ENCODE measurements at places on chromosomes 11 and 22.

GRCh38 chr22:28032861-28033260 is 113.8 kb upstream of the PITPNB start:
- no peak for DNase-seq

DNA sequence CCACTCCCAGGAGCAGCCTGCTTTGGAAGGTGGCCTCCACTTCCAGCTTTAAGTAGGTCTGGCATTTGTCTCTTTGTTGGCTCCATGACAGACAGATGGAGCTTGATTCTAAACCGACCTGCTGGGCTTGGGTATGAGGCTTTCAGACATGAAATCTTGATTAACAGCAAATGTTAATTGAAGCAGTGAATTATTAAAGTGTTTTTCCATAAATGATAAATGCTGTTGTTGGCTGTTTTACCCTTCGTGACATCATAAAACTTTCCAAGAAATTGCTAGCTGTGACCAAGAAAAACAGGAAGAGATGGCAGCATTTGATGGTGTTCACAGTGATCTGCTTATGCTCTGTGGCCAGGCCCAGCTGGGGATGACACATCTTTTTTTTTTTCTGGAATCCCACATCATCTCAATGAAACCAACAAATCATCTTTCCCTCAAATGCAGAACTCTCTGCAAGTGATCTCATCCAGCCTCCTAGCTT is 66.1 kb downstream of the RBMXL2 start:
- no peak for DNase-seq

DNA sequence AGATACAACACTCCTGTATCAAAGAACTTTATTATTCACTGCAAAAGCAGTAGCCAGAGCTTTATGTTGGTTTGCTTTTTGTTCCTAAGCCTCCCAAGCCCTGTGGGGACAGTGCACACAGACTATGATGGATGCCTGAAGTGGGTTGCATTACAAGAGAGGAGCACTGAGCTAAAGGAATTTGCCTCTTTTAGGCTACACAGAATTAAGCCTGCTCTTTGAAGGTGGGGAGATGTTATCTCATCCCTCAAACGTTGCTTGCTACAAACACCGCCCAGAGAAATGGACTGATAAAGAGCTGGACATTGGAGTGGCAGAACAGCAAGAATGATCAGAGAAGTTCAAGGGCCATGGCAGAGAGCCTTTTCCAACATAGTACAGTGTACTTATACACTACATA is 2.5 kb upstream of the POGLUT3 start:
- DNase-seq = no peak

DNA sequence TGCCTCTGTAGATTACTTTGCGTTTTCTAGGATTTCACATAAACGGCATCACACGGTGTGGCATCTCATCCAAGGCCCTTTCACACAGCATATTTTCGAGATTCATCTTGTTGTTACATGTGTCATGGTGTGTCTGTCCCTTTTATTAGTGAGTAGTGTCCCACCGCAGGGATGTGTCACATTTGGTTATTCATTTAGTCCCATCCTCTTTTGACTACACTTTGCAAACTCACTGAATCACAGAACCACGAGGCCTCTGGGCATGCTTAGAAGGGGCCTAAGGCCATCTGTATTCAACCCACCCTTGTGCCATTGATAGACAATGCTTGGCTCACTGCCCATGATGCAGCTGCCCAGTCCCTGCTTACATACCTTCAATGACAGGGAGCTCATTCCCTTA is 4.2 kb upstream of the RAC2 start:
- DNase-seq = no peak

DNA sequence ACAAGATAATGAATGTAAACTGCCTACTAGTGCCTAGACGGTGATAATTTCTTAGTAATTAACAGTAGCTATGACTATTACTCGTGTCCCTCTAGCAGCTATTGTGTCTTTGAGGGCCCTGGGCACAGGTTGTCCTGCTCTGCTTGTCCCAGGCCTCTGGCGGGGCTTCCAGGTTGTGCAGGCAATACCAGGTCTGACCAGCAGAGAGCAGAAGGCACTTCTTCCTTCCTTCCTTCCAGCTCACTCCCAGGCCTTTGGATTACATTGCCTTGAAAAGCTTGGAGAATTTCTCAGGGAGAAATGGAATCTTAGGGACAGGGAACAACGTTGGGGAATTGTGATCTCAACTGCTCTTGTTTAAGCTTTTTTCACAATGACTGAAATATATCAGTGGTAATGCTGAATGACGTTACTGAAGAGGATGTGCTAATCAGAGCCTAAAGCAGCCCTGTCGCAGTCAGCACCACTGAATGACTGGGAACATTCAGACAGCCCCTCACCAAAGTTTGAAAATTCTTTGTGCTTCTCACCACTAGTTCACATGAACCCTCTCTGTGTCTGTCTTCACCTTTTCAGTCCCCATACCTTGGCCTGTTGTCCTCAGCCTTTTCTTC is 8.4 kb upstream of the CCKBR start:
- no peak for DNase-seq

GRCh38 chr11:122727101-122727929 is 71.8 kb downstream of the UBASH3B start:
- DNase-seq = no peak

DNA sequence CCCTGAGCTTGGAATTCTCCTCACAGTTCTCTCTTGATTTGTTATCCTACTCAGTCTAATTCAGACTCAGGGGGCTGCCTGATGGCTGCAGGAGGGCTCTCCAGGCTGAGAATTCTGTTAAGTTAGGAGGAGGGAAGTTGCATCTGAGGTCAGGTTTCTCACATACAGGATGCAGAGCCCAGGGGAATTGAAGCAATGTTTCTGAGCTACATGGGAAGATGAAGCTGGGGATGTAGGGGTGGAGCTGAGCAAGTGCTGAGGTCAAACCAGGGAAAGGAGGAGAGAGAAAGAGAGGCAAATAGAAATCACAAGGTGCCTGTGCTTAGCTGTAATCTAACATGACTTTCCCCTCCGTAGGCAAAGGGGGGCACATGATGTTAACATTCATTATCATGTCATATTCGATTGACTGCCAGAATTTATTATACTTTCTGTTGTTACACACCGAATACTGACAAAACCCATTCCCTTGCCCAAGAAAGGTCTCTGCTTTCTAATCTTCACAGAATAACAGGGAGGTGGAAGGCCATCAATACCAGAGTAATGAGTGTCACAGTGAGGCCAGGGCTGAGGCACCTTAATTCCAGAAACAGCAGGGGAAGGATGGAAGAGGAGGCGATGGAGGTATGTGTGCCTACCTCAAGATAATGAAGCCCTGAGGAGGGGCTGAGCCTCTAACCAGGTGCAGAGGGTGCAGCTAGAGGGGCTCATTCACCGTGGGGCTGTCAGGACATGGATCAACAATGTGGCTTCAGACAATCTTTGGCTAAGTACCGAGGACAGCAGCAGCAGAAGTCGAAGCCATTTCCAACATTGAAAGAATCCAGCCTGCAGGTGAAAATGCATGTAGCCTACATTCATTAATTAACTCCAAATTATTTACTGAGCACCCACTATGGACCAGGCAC is 205.4 kb upstream of the SNX19 start:
- DNase-seq = no peak

DNA sequence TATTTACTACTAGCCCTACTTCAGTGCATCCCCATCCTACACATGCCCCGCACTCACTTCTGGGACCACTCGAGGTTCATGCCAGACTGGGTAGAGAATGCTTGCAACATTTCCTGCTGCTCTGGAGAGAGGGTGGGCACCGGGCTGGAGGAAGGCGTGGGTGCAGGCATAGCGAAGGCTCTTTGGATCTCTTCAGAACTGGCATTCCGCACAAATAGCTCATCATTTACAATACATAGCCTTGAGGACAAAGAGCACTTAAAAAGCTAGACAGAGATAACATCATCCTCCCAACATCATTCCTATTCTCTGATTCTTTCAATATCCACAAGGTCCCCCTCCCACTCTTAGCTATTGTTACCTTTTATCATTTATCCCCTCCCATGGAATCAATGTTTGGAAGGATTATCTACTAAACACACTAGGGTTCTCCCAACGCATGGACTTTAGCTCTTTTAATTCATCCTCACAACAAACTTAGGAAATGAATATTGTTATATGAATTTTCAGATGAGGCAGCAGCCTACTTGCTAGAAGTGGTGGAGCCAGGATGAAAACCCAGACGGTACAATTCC is 2.5 kb upstream of the TMEM223 start:
- DNase-seq = no peak

- no peak for DNase-seq
These were observed at the start of gene CBLIF for GRCh38 chr11:59845399-59845798. CBLIF (minus strand) TSS chr11:59845499; CDS start chr11:59845453, 46 bp downstream.

DNA sequence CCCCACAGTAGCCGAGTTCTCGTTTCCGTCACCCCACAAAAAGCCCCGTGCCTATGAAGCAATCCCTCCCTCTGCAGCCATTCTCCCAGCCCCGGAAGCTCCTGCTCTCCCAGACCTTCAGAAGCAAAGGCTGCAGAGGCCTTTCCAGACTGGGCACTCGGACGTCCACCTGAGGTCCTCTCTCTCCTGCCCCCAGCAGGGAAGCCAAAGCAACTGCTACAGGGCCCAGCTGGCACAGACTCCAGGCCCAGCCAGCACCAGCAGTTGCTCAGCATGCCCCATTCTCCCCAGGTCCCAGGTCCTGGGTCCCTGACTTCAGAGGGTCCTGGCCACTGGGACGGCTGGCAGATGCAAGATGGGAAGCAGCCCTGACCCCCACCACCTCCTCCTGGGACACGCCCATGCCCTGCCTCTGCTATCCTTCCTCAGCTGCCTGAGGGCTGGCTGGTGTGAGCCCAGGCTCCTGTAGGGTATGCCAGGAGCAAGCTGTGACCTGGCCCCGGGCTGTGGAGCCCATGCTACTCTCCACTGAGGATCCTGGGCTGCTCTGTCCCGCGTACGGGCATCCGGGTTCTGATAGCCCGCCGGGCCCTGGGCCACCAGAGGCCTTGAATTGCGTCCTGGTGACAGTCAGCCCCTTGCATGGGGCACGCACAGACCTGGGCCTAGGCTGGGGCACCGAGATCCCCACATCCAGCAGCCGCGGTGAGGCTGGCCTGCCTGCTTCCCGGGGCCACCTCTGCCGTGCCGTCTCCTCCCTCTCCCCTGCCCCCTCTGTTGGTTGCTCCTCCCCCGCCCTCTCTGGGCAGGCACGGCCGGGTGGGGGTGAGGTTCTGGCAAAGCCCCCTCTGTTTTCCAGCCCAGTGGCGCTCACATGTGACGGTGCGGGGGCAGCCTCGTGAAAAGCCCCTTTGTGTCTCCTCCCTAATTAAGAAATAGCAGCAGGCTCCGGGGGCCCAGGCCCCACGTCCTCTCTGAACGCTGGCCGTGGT is 1310.3 kb downstream of the BRD1 start:
- no peak for DNase-seq

- peak; percentile 17 for DNase-seq
These were observed at the start of gene MTMR2 for GRCh38 chr11:95923728-95924413. MTMR2 (minus strand) TSS chr11:95924107; CDS start chr11:95923954, 153 bp downstream.

DNA sequence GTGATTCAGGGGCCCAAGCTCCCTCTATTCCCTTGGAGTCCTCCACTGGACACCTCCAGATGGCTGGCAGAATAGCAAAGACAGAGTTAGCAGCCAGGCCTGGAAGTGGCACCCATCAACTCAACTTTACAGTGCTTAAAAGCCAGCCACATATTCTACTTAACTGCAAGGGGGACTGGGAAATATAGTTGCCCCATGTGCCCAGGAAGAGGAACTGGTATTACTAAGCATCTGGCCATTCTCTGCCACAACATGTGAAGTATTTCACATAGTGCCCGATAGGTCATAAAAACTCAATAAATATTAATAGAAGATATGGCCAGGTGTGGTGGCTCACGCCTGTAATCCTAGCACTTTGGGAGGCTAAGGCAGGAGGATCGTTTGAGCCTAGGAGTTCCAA is 5.5 kb upstream of the IL10RA start:
- no peak for DNase-seq

DNA sequence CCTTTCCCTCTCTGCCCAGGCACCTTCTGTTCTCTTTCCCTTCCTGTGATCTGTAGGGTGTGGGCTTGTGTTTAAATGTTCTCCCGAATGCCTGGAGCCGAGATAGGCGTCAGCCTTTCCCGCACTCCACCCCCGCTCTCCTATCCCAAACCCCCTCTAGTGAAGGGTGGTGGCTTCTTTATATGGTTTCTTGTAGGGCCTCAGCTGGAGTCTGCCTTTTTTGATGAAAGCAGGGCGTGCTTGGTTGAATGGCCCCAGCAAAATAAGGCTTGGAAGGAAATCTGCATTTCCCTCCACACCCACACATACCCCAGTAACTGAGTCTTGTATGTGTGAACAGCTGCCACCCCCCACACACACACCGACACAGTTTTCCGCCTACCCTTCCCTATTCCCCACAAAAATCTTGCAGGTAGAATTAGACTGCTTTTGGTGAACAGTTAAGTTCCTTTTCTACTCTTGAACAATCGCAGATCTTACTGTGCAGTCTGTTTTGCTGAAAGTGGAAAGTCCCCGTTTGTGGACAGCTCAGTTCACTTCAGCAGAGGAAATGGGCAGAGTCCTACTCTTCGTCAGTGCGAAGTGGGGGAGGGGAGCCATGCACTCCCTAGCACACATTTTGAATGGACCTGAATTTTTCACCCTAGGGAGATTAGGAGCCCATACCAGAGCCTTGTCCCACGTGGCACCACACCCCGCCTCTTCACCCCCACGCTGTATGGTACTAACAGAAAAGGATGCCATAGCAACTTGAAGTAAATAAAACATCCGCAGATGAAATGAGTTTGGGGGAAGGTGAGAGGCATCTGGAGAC is 25.5 kb upstream of the GRK2 start:
- DNase-seq = peak; percentile 85

- no peak for DNase-seq
These were observed at the start of gene SSH3 for GRCh38 chr11:67303132-67303834. SSH3 (plus strand) TSS chr11:67303530; CDS start chr11:67303626, 96 bp downstream.

Measured in stimulated activated CD4-positive, alpha-beta T cell treated with anti-CD3 and anti-CD28 coated beads, Interleukin-15, amount 100 ng/mL, for 48 hours (primary cell).